Pons (tissue), 1 donor: ENCODE measurements at places on chromosomes 13 and 19.
A peak's percentile ranks its signal among the peaks of the same experiment; 100 is the strongest.

GRCh38 chr13:105602956-105603670 is 932.3 kb downstream of the EFNB2 start:
- peak; percentile 3 for DNase-seq

DNA sequence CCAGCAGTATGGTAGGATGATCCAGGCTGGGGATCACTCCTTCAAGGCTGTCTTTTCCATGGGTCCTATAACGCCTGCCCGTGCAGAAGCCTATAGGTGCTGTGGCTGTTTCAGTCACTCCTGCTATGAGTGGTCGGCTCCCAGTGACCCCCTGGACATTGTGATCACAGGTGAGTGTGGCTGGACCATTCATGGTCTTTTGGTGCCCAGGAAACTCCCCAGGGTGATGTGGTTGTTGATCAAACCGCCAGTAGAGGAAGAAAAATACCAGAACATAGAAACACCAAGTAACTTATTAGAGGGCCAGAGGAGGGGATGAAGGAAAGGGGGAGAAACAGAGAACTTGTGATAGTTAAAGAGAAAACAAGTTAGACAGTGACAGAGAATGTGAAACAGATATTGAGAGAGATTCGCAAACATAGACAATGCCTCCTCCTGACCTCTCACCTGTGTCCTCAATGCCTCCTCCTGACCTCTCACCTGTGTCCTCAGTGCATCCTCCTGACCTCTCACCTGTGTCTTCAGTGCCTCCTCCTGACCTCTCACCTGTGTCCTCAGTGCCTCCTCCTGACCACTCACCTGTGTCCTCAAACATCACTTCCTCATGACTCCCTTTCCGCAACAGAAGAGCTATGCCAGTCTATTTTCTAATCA is 19.4 kb downstream of the LAIR2 start:
- no peak for DNase-seq

DNA sequence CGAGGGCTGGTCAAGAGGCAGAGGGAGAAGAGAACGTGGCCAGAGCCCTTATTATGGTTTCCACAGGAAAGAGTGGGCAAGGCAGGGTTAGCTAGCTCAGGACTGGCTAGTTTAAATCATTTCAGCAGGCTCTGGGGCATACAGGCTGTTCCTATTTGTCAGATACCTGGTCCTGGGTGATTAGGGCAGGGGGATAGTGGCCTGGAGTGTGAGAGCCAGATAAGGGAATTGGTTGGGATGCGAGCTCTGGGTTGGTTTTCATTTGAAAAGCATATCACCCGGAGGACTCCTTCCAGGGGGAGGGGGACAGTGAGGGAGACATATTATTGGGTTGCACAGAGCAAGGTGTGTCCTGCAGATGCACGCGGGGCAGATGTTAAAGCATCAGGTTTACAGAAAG is 75.3 kb upstream of the CLDN10 start:
- DNase-seq, result no peak

DNA sequence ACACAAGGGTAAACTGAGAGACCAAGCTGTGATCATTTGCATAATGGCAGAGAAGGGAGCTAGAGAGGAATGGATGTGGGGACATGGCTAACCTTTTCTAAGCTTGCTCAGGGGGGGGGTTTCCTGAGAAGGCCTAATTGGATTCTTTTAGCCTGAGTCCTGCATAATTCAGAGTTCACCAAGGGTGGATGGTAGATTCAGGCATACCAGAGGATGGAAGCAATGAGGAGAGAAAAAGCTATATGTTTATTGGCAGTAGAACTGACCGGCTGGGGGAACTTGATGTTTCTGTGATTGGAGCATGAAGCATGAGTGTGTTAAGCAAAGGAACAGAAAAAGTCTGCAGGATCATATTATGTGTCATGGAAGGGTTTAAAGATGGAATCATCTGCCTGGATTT is 65.9 kb upstream of the KLF12 start:
- no peak for DNase-seq

- DNase-seq, result no peak
Observed at GRCh38 chr13:62309904-62310303, 894.3 kb upstream of the PCDH20 start.

DNA sequence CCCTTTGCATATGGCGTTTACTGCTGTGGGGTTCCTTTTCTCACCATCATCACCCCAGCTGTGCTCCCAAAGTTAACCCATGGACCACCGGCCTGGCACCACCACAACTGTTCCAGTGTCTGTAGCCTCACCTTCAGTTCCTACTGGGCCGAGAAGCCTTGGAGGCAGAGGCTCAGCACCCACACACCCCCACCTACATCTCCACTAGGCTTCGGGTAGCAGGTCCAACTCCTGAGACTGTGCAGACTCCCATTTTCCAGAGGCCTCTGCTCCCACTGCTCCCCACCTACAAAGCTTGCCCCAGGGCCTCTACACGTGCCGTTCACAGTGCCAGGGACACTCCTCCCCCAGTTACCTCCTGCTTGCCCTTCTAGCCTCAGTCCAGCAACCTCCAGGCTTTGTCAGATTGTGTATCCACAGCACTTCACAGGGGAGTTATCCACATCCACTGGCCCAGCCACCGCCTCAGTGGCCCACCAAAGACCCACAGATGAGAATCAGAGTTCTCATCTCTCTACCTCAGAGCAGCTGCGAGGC is 14.1 kb downstream of the SLC27A5 start:
- DNase-seq, result no peak
